ENCODE measurements at places on chromosomes 11 and 22. TPM values are rescaled to one million over a fixed set of nuclear protein-coding genes. Genes with fewer than 3 reads are reported as not detected.

TRIM64 gene
- polyA plus RNA-seq, result not detected

HDHD5 gene
- polyA plus RNA-seq, result 31.8 TPM

SERHL2 gene
- 3.3 TPM for polyA plus RNA-seq

RPUSD4 gene
- 27.2 TPM for polyA plus RNA-seq

LRRC55 gene
- polyA plus RNA-seq, result not detected

COX8A gene
- polyA plus RNA-seq, result 1,001 TPM

IGF2 gene
- polyA plus RNA-seq, result 3.8 TPM

MYOD1 gene
- not detected for polyA plus RNA-seq

GAL gene
- polyA plus RNA-seq, result 1.7 TPM

CXCR5 gene
- 0.60 TPM for polyA plus RNA-seq

OR4C12 gene
- not detected for polyA plus RNA-seq

AKIP1 gene
- polyA plus RNA-seq, result 16.8 TPM

MB gene
- polyA plus RNA-seq, result 2.2 TPM

HBE1 gene
- not detected for polyA plus RNA-seq

IFITM10 gene
- 1.1 TPM for polyA plus RNA-seq

LTBP3 gene
- polyA plus RNA-seq, result 26.9 TPM

ABTB2 gene
- polyA plus RNA-seq, result 2.0 TPM

BUD13 gene
- 14.6 TPM for polyA plus RNA-seq

CCDC88B gene
- 38.8 TPM for polyA plus RNA-seq

PDGFB gene
- 3.6 TPM for polyA plus RNA-seq

ISX gene
- polyA plus RNA-seq, result not detected

BTBD18 gene
- not detected for polyA plus RNA-seq

CSF2RB gene
- polyA plus RNA-seq, result 0.92 TPM

OPCML gene
- polyA plus RNA-seq, result 0.03 TPM

FUT4 gene
- polyA plus RNA-seq, result 2.7 TPM

C11orf86 gene
- polyA plus RNA-seq, result 1.1 TPM

ANO5 gene
- polyA plus RNA-seq, result 0.62 TPM

ZBTB16 gene
- 19.1 TPM for polyA plus RNA-seq

INSC gene
- 0.75 TPM for polyA plus RNA-seq

TMPRSS4 gene
- polyA plus RNA-seq, result 84.7 TPM
